ENCODE measurements at places on chromosomes 11 and 22. TPM values are rescaled to one million over a fixed set of nuclear protein-coding genes. Genes with fewer than 3 reads are reported as not detected.

Gene SYT13
- 11.5 TPM for total RNA-seq

Gene BTBD18
- not detected for total RNA-seq

Gene NPTXR
- 3.1 TPM for total RNA-seq

- H3K4me1 ChIP-seq = no peaks in the 10 kb centered on the region
- no peaks in the 10 kb centered on the region for H3K27me3 ChIP-seq
- H3K4me3 ChIP-seq = no peak overlapping the region
- no peaks in the 10 kb centered on the region for H3K36me3 ChIP-seq
Measured at GRCh38 chr11:26719289-26719973, 2.4 kb downstream of the SLC5A12 start.

- no peaks in the 10 kb centered on the region for H3K27me3 ChIP-seq
- H3K4me1 ChIP-seq = peaks cover 2% of the 10 kb centered on the region
- DNase-seq = no peak
- no peak overlapping the region for H3K27ac ChIP-seq
- no peaks in the 10 kb centered on the region for H3K36me3 ChIP-seq
Measured at GRCh38 chr22:33785283-33785968, 134.8 kb downstream of the LARGE1 start.

DNA sequence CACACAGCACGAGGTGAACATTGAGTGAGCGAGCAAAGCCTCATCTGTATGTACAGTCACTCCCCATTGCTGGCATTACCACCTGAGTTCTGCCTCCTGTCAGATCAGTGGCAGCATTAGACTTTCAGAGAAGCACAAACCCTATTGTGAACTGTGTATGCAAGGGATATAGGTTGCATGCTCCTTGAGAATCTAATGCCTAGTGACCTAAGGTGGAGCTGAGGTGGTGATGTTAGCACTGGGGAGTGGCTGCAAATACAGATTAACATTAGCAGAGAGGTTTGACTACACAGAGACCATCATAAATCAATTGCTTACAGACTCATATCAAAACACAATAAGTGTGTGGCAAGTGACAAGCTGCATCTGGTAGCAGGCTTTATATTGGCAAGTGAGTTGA is 262.5 kb upstream of the ANO5 start:
- no peak overlapping the region for H3K4me3 ChIP-seq
- no peaks in the 10 kb centered on the region for H3K36me3 ChIP-seq
- no peaks in the 10 kb centered on the region for H3K4me1 ChIP-seq
- H3K27ac ChIP-seq = no peak overlapping the region
- no peaks in the 10 kb centered on the region for H3K27me3 ChIP-seq
- no peak for DNase-seq

GRCh38 chr11:72105888-72106287 is at the start of gene TOMT:
Gene TOMT, plus strand, starts transcription at chr11:72105924. Its CDS starts 28 bp downstream, at chr11:72105952.
- no peak within 1 kb of the TSS for H3K27ac ChIP-seq
- no peak within 1 kb of the TSS for H3K4me3 ChIP-seq
- H3K4me1 ChIP-seq = peaks cover 17% of the 10 kb centered on the region
- no peaks in the 10 kb centered on the region for H3K27me3 ChIP-seq
- no peak for DNase-seq

- DNase-seq = peak; percentile 67
- peaks cover 46% of the 10 kb centered on the region for H3K4me1 ChIP-seq
- peak overlapping the region; percentile 94 for H3K27ac ChIP-seq
- no peaks in the 10 kb centered on the region for H3K36me3 ChIP-seq
Measured at GRCh38 chr11:15901054-15901453, 455.3 kb downstream of the SOX6 start.

DNA sequence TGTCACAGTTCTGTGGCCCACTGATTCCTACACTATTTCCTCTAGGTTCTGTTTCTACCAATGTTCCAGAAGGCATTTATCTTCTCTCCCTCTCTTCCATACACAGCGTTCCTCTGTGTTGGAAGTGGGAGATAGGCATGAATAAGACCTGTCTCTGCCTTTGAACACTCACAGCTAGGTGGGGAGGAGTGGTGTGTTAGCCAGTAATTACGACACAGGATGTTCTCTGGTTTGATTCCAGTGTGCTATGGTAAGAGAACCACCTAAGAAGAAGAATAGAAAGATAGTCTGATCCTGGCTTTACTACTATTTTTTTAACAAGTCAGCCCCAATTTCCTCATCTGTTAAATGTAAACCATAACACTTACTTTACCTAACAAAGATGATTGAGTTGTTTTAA is 200.2 kb upstream of the MTMR2 start:
- H3K4me3 ChIP-seq = no peak overlapping the region
- H3K4me1 ChIP-seq = no peaks in the 10 kb centered on the region
- DNase-seq = no peak
- H3K36me3 ChIP-seq = no peaks in the 10 kb centered on the region

DNA sequence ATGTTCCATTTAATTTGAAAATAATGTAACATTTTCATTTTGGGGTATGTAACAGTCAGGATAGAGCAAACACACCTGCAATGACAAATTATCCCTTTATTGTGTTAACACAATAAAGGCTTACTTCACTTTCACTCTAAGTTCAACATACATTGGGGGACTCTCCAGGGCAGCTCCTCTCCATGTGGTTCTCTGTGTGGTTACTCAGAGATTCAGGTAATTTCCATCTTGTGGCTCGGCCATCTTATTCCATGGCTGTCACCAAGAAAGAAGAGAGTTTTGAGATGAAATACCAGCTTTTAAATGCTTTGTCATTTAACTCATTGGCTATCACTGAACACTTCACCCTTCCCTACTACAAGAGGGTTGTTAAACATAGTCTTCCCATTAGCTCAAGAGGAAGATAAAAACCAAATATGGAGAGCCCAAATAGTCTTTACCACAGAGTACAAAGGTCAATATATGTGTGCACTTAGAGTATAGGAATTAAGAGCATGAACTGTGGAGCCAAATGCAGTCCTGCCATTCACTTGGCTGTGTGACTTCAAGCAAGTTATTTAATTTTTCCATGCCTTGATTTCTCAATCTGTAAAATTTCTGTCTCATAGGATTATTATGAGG is 10.6 kb upstream of the TPH1 start:
- H3K36me3 ChIP-seq = no peaks in the 10 kb centered on the region
- DNase-seq = no peak
- no peak overlapping the region for H3K27ac ChIP-seq
- no peak overlapping the region for H3K4me3 ChIP-seq
- no peaks in the 10 kb centered on the region for H3K27me3 ChIP-seq

- H3K4me1 ChIP-seq = peaks cover 13% of the 10 kb centered on the region
- H3K27me3 ChIP-seq = no peaks in the 10 kb centered on the region
- H3K4me3 ChIP-seq = no peak overlapping the region
- DNase-seq = no peak
Measured at GRCh38 chr22:46038516-46039430, 61.8 kb upstream of the WNT7B start.
